ENCODE measurements at places on chromosomes 1 and 21. TPM values are rescaled to one million over a fixed set of nuclear protein-coding genes. Genes with fewer than 3 reads are reported as not detected.

Gene PYHIN1
- total RNA-seq: not detected

Gene CELA3B
- total RNA-seq: not detected

Gene RAB25
- total RNA-seq: 0.39 TPM

Gene HES3
- not detected for total RNA-seq

- no peak overlapping the region for H3K27ac ChIP-seq
- H3K36me3 ChIP-seq: no peaks in the 10 kb centered on the region
- peaks cover 9% of the 10 kb centered on the region for H3K4me1 ChIP-seq
- H3K4me3 ChIP-seq: no peak overlapping the region
- peaks cover 37% of the 10 kb centered on the region for H3K27me3 ChIP-seq
Measured at GRCh38 chr1:38268226-38268625, 221.6 kb upstream of the POU3F1 start.

DNA sequence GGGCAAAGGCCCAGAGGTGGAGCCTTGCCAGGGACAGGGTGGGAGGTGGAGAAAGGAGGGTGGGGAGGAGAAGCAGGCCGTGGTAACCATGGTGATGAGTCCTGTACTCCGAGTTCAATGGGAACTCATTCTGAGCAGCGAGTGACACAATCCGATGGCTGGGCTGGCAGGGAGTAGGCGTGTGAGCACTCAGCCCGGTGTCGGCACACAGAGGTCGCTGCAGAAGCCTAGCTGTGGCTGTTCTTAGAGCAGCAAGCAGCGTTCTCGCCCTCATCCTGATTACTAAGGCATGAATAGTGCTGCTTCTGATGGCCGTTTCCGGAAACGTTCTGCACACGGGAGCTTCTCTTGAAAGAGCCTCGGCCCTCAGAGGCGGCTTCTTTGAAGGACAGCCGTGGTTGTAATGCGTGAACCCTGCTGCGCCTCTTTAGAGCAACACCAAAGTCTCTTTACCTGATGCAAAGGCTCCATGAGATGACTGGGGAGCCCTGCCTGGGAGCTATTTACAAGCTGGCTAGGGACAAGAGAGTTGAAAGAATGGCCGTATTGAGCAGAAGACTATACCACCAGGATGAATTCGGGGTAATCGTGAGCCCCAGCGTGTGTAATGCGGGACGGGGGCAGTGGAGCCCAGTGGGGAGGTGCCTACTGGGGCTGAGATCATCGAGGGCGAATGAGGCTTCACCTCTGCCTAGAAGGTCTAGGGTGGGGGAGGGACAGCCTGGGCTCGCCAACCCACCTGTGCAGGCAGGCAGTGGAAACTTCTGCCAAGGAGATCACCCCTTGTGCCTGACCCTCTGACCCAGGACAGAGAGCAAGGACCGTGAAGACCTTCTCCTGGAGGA, 72.8 kb upstream of the PAX7 start:
- H3K27ac ChIP-seq: no peak overlapping the region
- peaks cover 15% of the 10 kb centered on the region for H3K27me3 ChIP-seq
- no peaks in the 10 kb centered on the region for H3K36me3 ChIP-seq
- H3K4me1 ChIP-seq: peaks cover 13% of the 10 kb centered on the region
- DNase-seq: peak; percentile 40

DNA sequence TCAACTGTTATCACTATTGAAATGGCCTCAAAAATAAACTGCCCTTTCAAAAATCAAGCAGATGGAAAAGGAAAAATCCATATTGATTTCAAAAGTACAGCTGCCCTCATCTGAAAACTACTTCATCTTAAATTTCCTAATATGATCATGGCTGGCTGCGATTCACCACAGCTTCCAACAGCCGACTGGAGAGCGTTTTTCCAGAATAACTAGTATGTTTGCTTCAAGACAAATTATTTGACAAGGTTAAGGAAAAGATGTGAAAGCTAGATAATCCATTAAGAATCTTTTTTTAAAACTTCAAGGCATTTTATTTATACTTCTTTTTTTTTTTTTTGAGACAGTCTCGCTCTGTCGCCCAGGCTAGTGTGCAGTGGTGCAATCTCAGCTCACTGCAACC, 4.1 kb upstream of the DEGS1 start:
- DNase-seq: no peak
- H3K36me3 ChIP-seq: no peaks in the 10 kb centered on the region
- peaks cover 16% of the 10 kb centered on the region for H3K4me1 ChIP-seq
- H3K4me3 ChIP-seq: no peak overlapping the region

GRCh38 chr1:243597383-243597782, 252.7 kb downstream of the AKT3 start:
- no peaks in the 10 kb centered on the region for H3K27me3 ChIP-seq
- no peak for DNase-seq
- H3K27ac ChIP-seq: no peak overlapping the region

DNA sequence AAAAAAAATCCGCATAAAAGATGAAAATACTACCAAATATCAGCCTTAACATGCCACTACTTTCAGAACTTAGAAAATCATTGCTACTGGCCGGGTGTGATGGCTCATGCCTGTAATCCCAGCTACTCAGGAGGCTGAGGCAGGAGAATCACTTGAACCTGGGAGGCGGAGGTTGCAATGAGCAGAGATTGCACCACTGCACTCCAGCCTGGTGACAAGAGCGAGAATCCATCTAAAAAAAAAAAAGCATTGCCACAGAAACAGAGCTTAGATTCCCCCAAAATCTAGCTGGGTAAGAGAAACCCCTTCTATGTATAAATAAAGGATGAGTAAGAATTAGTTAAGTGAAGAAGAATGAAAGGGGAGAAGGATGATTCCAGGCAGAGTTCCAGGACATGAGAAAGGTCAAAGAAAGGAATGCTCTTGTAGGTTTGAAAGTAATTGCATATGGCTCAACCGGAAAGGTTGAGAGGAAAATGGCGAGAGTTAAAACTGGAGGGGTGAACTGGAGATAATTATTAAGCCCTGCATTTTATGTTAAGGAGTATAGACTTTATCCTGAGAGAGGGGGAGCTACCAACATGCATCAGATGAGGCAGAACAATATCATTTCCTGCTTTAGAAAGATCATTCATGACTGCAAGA, 19.7 kb upstream of the NRDC start:
- peaks cover 11% of the 10 kb centered on the region for H3K27me3 ChIP-seq
- DNase-seq: no peak
- H3K27ac ChIP-seq: no peak overlapping the region
- no peaks in the 10 kb centered on the region for H3K36me3 ChIP-seq

- H3K27ac ChIP-seq: no peak overlapping the region
- no peaks in the 10 kb centered on the region for H3K4me1 ChIP-seq
- no peaks in the 10 kb centered on the region for H3K27me3 ChIP-seq
- no peak overlapping the region for H3K4me3 ChIP-seq
Measured at GRCh38 chr1:89973471-89974127, 21.3 kb upstream of the ZNF326 start.

DNA sequence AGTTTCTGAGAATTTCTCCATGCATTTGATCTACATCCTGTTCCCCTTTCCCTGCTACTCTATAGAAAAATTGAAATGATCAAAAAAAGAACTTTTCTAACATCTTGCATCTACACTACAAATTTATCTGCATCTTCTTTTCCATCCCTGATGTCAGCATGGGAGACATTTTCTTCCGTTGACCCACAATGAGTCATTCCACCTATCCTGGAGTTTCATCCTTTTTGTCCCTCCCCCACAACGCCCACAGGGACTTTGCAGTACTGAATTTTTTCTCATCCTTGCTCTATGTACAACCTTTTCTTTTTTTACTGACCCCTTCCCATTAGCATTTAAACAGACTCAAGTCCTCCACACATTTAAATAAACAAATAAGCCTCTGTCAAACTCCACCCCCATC, 112.2 kb upstream of the MROH9 start:
- H3K27ac ChIP-seq: no peak overlapping the region
- H3K27me3 ChIP-seq: no peaks in the 10 kb centered on the region
- no peaks in the 10 kb centered on the region for H3K36me3 ChIP-seq
- no peak for DNase-seq
- H3K4me3 ChIP-seq: no peak overlapping the region
- no peaks in the 10 kb centered on the region for H3K4me1 ChIP-seq

DNA sequence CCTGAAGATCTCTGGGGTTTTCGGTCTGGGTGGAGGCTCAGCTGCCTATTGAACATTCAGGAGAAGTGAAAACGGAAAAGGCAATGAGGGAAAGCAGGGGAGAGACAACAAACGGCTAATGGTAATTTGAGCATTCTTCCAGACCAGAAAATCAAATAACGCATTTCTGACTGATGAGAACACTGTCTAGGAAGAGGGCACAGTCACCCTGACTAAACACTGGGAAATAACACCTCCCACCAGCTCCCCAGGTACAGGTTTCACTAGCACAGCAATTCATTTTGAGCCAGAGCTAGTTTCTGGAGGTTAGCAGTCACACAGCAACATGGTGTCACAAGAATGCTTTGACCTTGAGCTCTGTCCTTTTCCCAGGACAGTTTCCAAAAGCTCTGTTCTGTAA, 21.1 kb downstream of the NCF2 start:
- no peaks in the 10 kb centered on the region for H3K36me3 ChIP-seq
- DNase-seq: no peak

DNA sequence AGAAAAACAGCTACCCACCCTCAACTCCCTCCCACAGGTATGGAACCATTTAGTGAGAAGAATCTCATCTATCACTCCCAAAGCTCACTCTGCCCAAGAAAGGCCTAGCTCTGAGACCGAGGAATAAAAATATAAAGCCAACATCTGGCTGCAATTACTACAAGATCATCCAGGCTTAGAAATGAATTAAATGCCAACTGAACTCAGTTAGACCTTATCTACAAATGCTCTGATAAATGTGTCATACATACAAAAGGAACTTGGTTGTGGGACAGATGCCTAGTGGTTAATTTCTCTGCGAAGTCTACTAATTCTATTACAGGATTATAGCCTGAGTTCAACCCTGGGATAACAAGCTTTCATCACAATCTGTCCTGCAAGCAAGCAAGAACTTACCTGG, 6.7 kb downstream of the ADIPOR1 start:
- peaks cover 34% of the 10 kb centered on the region for H3K36me3 ChIP-seq
- no peak for DNase-seq
- no peak overlapping the region for H3K4me3 ChIP-seq
- no peaks in the 10 kb centered on the region for H3K4me1 ChIP-seq

GRCh38 chr1:84687714-84688462, 2.4 kb downstream of the SSX2IP start:
- no peaks in the 10 kb centered on the region for H3K27me3 ChIP-seq
- no peaks in the 10 kb centered on the region for H3K36me3 ChIP-seq
- H3K4me1 ChIP-seq: peaks cover 9% of the 10 kb centered on the region
- DNase-seq: no peak

DNA sequence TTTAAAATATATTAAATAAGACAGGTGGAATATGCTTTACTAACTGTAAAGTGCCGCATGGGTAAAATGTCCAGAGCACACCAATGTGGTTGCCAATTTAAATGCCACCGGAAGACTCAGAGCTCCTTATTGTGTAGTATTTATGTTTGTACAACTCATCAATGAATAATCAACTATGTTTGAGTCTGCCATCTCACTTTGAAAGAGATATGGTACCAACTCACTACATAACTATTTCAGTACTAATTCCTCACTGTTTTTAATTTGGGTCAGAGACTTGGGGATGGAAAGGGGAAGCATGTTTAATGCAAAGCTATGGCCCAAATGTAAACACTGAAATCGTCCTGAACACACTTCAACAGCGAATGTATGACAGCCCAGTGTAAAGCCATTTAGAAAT, 144.8 kb downstream of the NR5A2 start:
- no peaks in the 10 kb centered on the region for H3K36me3 ChIP-seq
- no peak overlapping the region for H3K4me3 ChIP-seq
- H3K27ac ChIP-seq: no peak overlapping the region
- H3K27me3 ChIP-seq: no peaks in the 10 kb centered on the region
- no peak for DNase-seq

DNA sequence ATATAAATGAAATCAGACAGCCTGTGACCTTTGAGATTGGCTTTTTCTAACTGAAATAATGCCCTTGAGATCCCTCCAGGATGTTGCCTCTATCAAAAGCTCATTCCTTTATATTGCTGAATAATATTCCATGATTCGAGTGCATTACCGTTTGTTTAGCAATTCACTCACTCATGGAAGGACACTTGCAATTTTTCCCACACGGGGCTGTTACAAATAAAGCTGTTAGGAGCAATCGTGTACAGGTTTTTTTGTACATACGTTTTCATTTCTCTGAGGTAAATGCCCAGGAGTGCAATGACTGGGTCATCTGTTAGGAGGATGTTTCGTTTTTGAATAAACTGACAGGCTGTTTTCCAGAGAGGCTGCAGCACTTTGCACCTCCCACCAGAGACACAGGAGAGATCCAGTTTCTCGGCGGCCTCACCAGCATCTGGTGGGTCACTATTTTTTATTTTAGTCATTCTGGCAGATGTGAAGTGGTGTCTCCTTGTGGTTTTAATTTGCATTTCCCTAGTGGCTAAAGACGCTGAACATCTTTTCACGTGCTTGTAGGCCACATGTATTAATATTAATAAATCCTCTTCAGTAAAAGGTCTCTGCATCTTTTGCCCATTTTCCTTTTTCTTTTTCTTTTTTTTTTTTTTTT, 11.0 kb downstream of the PRDM15 start:
- DNase-seq: no peak
- H3K27ac ChIP-seq: no peak overlapping the region
- peaks cover 2% of the 10 kb centered on the region for H3K4me1 ChIP-seq
- no peak overlapping the region for H3K4me3 ChIP-seq
- H3K27me3 ChIP-seq: no peaks in the 10 kb centered on the region
- H3K36me3 ChIP-seq: peaks cover 2% of the 10 kb centered on the region

DNA sequence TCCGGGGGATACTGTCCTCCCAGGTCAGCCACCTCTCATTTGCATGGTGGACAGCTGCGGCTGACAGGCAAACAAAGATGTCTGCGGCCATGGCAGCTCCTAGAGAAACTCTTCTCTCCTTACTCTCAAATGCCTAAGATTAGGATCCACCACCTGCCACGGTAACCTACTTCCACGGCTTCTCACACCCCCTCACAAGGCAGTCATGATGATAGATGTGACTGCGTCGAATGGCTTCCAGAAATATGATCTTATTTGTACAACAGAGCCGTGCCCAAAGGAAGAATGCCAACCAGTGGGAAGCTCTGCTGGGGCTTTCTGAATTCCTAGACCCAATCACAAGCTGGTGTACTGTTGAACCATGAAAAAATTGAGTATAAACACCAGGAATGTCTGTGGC, 73.4 kb downstream of the BACE2 start:
- H3K27ac ChIP-seq: peak overlapping the region; percentile 57
- no peak overlapping the region for H3K4me3 ChIP-seq
- H3K27me3 ChIP-seq: no peaks in the 10 kb centered on the region
- no peak for DNase-seq
- peaks cover 8% of the 10 kb centered on the region for H3K36me3 ChIP-seq

- H3K36me3 ChIP-seq: no peaks in the 10 kb centered on the region
- no peaks in the 10 kb centered on the region for H3K27me3 ChIP-seq
- no peaks in the 10 kb centered on the region for H3K4me1 ChIP-seq
- H3K27ac ChIP-seq: no peak overlapping the region
- no peak overlapping the region for H3K4me3 ChIP-seq
- no peak for DNase-seq
Measured at GRCh38 chr1:55287723-55288122, 72.6 kb upstream of the USP24 start.

- no peaks in the 10 kb centered on the region for H3K27me3 ChIP-seq
- H3K36me3 ChIP-seq: no peaks in the 10 kb centered on the region
- no peak overlapping the region for H3K4me3 ChIP-seq
Measured at GRCh38 chr1:187680823-187681222, 852.1 kb downstream of the PLA2G4A start.

Data from spinal cord (tissue), 10 donors.